CD4-positive, alpha-beta T cell treated with Interleukin-17A for 4 hours (primary cell): ENCODE measurements at places on chromosomes 16 and 17.

DNA sequence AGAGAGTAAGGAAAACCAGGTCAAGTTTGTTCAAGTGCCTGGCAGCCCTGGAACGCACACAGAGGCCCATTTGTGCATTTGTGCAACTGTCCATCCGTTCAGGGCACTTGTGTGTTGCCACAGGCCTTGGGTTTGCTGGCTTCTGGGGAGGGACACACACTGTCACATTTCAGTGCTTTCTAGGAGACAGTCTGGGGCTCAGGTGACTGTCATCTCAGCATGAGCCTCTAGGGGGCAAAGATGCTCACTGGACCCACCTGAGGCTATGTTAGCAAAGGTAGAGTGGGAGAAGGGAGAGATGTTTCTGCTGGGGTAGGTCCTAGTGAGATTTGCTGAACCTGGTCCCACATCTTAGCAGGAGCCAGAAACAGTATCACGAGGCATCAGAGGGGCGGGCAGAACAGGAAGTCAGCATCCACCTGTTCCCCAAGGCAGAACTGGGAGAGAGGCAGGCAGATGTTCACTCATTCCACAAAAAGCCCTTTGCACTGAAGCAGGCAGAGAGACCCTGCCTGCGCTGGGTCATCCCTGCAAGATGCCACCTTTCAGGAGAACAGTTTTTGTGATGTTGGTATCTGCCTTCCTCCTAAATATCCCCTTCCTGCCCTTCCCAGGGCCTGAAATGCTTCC is 48.5 kb downstream of the RAI1 start:
- DNase-seq, result peak; percentile 75

- DNase-seq, result no peak
Measured at GRCh38 chr17:77506371-77506991, 365.7 kb downstream of the SEC14L1 start.

DNA sequence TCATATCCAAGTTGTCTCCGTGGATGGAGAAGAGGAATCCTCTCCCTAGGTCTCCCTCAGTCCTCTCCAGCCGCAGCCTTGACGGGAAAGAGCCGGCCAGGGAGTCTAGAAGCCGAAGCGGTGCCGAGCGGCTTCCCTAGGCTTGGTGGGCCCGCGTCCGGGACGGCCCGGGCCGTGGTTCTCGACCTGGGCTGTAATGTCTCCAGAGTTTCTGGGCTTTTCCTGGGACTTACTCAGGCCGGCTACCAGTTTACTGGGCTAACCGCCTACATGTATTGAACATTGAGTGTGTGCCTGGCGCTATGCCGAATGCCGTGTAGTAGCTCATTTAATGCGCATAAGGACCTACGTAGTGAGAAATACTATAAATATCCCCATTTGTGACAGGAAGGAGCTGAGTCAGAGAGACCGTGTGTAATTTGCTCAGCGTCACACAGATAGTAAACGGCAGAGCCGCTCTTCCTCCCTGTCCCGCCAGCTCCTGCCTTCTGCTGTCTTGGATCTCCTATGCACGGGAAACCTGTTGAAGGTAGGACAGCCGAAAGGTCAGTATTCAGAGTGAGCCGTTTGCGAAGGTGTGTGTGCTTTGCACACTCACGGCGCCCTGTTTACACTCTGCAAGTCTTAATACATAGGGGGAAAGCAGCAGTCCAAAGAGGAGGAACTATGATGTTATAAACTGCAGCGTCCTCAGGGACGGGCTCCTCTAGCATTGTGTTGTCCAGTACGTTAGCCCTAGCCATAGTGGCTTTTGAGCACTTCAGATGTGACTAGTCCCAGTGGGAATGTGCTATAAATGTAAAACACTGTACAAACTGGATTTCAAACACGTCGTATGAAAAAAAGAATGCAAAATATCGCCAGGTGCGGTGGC is 723 bp upstream of the SPAG5 start:
- peak; percentile 71 for DNase-seq

GRCh38 chr17:59026176-59026939 is 80.3 kb downstream of the TRIM37 start:
- no peak for DNase-seq

DNA sequence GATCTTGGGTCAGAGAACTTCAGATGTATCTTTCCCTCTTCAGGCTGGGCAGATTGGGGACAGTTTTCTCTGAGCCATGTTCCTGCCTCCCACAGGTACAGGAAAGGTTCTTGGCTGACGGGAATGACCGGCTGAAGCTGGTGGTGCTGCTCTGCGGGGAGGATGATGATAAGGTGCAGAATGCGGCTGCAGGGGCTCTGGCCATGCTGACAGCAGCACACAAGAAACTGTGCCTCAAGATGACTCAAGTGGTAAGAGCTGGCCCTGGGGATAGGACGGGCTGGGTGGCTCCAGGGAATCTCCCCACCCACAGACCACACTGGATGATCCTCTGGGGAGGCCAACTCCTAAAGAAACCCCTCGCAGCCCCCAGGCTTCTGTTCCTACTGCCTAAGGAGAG is 10.9 kb downstream of the SLC35G3 start:
- DNase-seq, result no peak

- no peak for DNase-seq
Measured at GRCh38 chr16:69057400-69058378, 47.8 kb upstream of the HAS3 start.

DNA sequence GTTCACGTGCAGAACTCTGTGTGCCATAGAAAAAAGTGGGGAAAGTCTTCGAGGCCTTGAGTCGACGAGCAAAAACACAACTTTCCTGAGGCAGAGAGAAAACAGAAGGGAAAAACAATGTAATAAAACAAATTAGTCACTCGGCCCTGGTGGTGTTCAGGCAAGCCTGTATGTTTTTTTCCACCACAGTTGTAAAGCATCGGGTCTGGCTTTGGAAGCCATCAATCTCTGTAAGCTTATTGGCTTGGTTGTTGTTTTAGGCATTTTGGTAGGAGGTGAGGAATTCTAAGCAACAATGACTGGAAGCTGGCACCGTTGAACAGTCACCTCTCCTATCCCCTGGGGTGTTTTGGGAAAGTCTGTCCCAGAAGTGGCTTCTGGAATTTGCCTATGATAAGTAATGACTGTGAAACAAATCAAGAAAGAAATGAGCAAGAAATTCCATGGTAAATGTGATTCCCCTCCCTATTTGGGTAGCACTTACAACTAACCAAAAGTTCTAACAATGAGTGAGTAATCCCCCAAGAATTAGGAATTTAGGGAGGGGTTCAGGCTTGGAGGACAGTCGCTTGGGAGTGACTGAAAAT is 2.8 kb downstream of the CDH13 start:
- no peak for DNase-seq

- no peak for DNase-seq
Measured at GRCh38 chr16:19307587-19308241, 22.2 kb downstream of the CLEC19A start.

GRCh38 chr17:1234455-1234854 is 35.8 kb upstream of the BHLHA9 start:
- no peak for DNase-seq

GRCh38 chr16:50071075-50071671 is 5.4 kb downstream of the HEATR3 start:
- no peak for DNase-seq

- no peak for DNase-seq
Measured at GRCh38 chr17:82804442-82805191, 35.2 kb downstream of the ZNF750 start.

DNA sequence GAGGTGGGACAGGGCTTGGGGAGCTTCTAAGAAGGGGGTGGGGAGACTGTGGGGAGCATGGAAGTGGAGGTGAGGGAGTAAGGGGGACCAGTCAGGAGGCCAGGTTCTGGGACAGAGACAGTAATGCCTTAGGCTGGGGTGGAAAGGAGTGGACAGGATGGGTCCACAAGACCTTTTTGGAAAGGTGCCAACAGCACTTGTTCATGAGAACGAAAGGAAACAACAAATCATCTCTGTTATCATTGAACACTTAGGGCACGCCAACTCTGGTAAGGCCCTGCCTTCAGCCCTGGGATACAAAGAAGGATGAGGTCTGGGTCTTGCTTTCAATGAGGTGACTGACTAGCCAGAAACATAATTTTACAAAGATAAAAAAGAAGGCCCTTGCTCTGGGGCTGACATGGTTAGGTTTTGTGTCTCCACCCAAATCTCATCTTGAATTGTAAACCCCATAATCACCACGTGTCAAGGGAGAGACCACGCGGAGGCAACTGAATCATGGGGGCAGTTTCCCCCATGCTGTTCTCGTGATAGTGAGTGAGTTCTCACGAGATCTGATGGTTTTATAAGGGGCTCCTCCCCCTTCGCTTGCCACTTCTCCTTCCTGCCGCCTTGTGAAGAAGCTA is 113.8 kb downstream of the SLC39A11 start:
- DNase-seq, result no peak
